T-helper 2 cell treated with Interferon-gamma antibody and Interleukin-4, amounts not matched to agents 100 ng/mL and 5 ng/mL, for 36 hours (primary cell): ENCODE measurements at places on chromosomes 2 and 18. TPM values are rescaled to one million over a fixed set of nuclear protein-coding genes. Genes with fewer than 3 reads are reported as not detected.

Gene CCDC138
- 10.9 and 11.1 TPM in 2 replicates for total RNA-seq

Gene CYTIP
- 195 and 203 TPM in 2 replicates for total RNA-seq

Gene TLX2
- 1.1 and 1.2 TPM in 2 replicates for total RNA-seq

Gene DNAH6
- total RNA-seq = 0.16 and 0.23 TPM in 2 replicates

Gene CCDC85A
- total RNA-seq = not detected in 2 replicates

Gene MERTK
- 0.09 and 0.27 TPM in 2 replicates for total RNA-seq

Gene LYPD6B
- not detected in 2 replicates for total RNA-seq

Gene RIT2
- not detected in 2 replicates for total RNA-seq

Gene TEX44
- not detected in 2 replicates for total RNA-seq

Gene SLC5A7
- total RNA-seq = not detected in 2 replicates

Gene TIGD1
- 8.3 and 8.8 TPM in 2 replicates for total RNA-seq

Gene CHMP3
- 46.0 and 51.8 TPM in 2 replicates for total RNA-seq

Gene KCTD1
- total RNA-seq = 4.4 and 5.5 TPM in 2 replicates

Gene ORMDL1
- 70.0 and 78.9 TPM in 2 replicates for total RNA-seq

Gene UGT1A3
- total RNA-seq = not detected in 2 replicates

Gene TMEM169
- total RNA-seq = 2.3 and 2.7 TPM in 2 replicates

Gene DCDC2C
- not detected in 2 replicates for total RNA-seq

Gene SF3B6
- total RNA-seq = 92.5 and 94.6 TPM in 2 replicates

Gene TTN
- total RNA-seq = 12.4 and 13.9 TPM in 2 replicates

Gene SIX3
- 0.14 and 0.18 TPM in 2 replicates for total RNA-seq

Gene B4GALT6
- total RNA-seq = 2.1 TPM in 2 replicates

Gene RSAD2
- total RNA-seq = 34.2 and 35.0 TPM in 2 replicates

Gene TEKT4
- total RNA-seq = 0.39 and 0.59 TPM in 2 replicates

Gene KCNG2
- total RNA-seq = not detected in 2 replicates

Gene PIEZO2
- not detected in 2 replicates for total RNA-seq

Gene CKAP2L
- total RNA-seq = 43.2 and 49.6 TPM in 2 replicates
